ENCODE measurements at places on chromosomes 4 and X.

DNA sequence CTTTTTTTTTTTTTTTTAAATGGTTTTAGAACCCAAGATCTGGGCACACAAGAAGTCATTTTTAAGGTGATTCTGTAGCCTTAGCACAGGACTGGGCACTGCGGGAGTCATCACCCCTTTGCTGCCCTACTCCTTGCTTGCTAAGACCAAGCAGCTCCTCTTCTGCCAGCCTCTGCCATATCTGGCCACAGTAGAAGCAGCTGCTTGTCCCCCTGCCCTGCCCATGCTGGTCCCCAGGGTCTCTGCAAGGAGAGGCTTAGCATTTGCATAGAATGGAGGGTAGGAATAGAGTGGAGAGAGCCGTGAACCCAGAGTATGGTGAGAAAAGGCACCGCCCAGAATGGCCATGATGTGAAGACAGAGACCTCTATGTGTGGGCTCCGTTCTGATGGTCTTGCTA is 109.3 kb downstream of the ADRA2C start:
- no peak for DNase-seq

GRCh38 chr4:112296949-112297880 is at the start of gene ALPK1:
ALPK1 (plus strand) TSS chr4:112297369.
- DNase-seq = no peak

- DNase-seq = no peak
Observed at GRCh38 chrX:83022020-83022419, 486.1 kb upstream of the POU3F4 start.

GRCh38 chr4:7103607-7104365 is 35.9 kb upstream of the GRPEL1 start:
- peak; percentile 72 for DNase-seq

- DNase-seq = no peak
Observed at GRCh38 chr4:128880662-128881061, 71.2 kb downstream of the JADE1 start.

GRCh38 chr4:145881576-145881975 is 57.0 kb downstream of the ZNF827 start:
- no peak for DNase-seq

DNA sequence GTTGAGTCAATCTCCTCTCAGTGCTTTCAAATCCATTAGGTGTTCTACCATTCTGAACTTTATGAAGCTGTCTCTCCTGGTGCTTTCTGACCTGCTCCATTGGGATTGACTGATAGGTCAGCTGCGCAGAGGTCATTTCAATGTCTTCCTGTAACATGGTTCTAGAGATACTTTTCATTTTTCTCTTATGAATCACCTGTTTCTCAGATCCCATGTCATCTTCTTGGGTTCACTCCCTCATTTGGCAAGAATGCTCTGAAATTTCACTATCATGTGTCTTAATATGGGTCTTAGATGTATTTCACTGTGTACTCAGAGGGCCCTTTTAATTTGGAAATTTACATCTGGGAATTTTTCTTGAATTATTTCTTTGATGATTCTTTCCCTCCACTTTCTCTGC is 13.8 kb upstream of the PGM2 start:
- no peak for DNase-seq

- DNase-seq = no peak
Observed at GRCh38 chr4:108849611-108850168, 86.8 kb upstream of the ETNPPL start.

- peak; percentile 46 for DNase-seq
Observed at GRCh38 chr4:114659386-114660008, 60.9 kb downstream of the UGT8 start.

GRCh38 chr4:6610856-6611430 is 29.5 kb upstream of the MRFAP1 start:
- no peak for DNase-seq

GRCh38 chr4:75997081-75997480 is 6.3 kb upstream of the SDAD1 start:
- DNase-seq = no peak

DNA sequence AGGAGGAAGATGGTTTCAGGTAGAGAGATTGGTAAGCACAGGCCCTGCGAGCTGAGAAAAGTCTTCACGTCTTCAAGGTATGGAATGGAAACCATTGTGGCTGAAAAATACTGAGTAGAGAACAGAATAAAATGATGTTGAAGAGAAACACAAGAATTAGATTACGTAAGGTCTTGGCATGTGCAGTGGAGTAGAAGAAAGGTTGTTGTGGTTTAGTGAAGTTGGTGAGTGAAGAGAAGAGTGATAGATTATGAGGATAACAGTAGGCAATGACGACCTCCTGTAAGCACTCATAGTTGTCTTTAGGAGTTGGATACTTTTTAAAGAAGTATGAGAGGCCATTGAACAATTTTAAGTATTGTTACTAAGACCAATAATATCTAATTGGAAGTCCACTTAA is 642.6 kb downstream of the PCDH7 start:
- no peak for DNase-seq

DNA sequence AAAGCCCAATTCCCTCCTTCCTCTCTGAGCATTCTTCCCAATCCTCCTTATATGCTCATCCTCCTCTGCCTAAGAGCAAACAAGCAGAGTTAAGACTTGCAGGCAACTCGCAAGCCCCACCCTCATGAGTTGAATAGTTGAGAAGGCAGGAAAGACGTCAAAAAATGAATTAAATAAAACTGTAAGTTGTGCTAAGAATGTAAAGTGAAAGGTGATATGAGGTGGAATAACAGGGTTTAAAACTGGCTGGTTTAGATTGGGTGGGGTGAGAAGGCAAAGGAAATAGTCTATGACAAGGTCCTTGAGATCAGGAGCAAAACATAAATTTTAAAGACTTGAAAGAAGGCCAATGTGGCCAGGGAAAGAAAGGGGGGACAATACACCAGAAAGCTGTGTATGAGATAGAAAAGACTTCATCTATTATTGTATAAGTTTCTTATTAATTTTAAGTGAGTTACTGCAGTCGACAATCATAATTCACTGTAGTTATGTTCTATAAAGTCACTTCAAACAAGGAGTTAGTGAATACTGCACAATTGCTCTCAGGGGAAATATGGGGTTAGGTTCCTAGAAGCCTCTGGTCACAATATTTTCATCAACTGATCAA is 124.9 kb downstream of the RELL1 start:
- DNase-seq = no peak
